ENCODE measurements at places on chromosomes 5 and 9.

DNA sequence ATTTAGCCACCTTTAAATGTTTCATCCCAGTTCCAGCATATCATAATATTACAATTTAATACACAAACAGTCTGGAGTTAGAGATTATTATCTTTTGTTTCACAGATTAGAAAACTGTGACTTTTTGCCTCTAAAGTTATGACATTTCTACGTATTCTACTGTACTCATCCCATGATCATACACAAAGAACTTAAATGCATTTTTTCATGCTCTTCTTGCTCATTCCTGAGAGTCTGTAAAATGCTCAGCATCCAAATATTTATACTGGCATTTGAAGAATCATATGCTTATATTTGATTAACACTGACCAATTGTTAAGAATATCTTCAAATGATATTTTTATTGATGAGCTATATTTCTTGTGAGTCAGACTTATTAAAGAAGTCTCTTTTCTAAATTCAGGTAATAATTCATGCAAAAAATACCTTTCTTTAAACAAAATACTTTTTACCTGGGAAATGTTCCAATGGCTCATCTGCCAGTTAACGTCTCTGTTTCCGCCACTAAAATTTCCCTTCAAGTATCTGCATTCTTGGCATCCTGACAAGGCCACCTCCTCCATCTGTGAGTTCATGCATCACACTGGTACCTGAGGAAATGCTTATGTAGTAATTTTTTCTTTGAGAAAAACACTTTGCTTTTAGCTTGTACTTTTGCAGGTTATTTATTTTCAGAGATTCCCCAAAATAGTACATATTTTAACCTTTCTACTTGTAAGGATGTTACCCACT, 139.6 kb upstream of the RASA1 start:
- DNase-seq = no peak

DNA sequence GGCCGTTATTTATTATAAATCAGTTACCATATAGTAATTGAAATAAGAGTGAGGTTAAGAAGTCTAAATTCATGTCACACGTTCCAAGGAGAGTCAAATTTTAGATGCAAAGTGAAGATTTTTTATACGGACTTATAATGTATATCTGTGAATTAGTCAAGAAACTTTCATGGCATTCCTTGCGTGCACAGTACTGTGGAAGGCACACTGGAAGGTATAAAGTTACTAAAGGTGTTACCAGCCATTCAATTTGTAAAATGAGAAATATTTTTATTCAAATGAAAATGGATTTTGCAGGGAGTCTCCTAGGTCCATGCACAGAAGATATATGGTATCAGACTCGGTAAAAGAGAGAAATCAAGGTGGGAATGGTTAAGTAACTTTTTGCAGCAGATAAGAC, 408.1 kb upstream of the CTNND2 start:
- DNase-seq = no peak

DNA sequence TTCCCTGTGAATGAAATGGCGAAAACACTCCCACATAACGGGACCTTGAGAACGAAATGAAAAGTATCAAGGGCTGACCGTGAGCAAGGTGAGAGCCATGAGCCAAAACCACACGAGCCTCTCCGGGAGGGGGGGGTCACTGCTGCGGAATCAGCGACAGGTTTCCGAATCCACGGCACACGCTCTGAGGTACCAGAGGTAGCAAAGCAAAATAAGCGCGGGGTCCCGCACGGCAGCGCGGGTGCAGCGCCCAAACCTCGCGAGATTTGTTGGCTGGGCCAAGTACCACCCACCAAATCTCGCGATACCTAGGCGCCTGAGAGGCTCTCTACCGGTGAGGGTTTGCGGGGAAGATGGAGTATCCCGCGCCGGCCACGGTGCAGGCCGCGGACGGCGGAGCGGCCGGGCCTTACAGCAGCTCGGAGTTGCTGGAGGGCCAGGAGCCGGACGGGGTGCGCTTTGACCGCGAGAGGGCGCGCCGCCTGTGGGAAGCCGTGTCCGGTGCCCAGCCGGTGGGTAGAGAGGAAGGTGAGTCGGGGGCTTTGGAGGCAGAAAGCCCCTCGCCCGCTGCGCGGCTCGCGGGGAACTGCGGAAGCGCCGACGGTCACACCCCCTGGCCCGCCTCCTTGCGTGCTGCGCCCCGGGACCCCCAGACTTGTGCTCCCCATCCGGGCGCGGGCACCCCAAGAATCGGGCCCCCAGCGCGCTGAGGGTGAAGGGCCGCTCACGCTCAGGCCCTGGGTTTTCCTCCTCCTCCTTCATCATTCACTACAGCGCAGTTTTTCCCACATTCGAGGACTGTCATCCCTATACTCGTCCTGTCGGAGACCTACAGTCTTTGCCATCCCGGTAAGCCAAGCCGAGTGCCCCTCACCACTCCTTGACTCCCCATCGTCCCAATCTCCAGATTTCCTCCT, at the start of gene ZNF346:
Gene ZNF346 (plus strand): TSS at position 311 of the 917 bp plus-strand sequence. CDS start 43 bp downstream, at position 354.
- peak; percentile 94 for DNase-seq

DNA sequence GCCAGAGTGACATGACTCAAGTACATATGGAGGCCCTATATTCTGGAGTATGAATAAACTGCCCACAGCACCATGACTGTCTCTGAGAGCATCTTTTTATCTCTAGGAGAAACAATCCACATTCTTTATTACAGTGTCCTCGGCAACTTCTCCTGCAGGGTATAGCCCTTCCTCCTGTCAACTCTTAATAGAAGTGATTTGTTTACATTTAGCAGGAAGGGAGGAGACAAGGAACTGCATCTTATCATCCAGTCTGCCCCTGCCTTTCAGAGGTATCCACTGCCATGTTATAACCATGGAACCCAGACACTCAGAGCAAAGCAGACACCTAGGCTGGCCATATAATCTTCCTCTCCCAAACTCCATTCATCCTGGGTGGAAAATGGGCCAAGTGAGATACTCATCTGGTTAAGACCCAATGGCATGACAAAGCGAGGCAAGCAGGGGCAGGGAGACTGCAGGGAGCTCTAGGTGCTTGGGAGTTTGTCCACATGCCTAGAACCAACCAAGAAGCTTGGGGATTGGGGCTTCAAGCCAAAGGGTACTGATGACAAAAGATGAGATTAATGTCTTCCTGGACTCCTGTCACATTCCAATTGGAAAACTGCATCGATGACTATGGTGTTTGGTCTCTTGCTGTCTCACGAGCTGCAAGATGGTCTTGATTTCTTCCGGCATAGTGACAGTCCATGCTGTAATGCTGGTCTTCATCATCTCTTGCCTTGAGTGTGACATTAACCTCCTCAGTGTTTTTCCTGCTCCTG, 620.5 kb upstream of the KLF4 start:
- no peak for DNase-seq

DNA sequence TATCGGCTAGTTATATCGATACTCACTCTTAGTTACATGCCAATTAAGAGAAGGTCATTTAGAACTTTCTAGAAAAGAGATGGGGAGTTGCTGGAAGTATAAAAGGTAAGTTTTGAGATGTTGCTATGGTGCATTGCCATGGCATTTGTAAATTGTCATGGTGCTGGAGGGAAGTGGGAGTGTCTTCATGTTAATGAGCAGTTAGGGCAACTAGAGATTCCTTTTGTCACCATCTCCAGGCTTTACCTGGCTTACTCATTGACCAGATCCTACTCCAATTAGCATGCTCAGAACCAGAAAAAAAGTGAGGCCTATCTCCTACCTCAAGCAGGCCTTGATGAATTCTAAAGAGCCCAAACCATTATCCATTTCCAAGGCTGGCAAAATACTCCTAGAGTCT, 82.8 kb downstream of the PRR16 start:
- no peak for DNase-seq

GRCh38 chr5:103498800-103499551, 63.6 kb downstream of the NUDT12 start:
- DNase-seq = no peak

DNA sequence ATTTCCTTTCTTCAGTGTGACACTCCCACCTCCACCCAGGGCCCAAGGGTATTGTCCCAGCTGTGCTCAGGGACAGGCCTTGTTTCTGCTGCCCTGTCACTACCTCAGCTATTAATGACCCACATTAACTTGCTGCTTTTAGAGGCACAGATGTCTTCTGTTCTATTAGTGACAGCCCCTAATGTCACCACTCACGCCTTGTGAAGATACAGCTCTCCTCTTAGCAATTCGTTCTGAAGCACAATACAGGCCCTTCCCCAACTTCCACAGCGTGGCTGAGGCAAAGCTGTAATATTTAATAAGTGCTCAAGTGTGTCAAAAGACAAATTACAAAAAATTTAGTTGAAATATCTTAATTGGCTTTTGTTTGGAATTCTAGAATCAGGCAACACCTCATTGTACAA, 44.7 kb upstream of the HMGCS1 start:
- DNase-seq = no peak

DNA sequence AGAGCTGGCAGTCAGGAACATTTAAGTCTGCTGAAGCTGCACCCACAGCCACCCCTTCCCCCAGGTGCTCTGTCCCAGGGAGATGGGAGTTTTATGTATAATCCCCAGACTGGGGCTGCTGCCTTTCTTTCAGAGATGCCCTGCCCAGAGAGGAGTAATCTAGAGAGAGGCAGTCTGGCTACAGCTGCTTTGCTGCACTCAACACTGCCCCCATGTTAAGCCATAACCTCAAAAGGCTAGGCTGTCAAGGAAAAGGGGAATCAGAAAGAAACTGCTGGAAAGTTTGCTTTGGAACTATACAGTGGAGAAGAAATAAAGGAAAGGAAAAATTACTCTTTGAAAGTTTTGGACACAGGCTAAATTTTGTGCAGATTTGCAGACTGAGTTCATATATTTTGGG, 127.2 kb downstream of the MACIR start:
- no peak for DNase-seq

GRCh38 chr5:85484982-85485574, 1100.4 kb upstream of the EDIL3 start:
- DNase-seq = no peak

DNA sequence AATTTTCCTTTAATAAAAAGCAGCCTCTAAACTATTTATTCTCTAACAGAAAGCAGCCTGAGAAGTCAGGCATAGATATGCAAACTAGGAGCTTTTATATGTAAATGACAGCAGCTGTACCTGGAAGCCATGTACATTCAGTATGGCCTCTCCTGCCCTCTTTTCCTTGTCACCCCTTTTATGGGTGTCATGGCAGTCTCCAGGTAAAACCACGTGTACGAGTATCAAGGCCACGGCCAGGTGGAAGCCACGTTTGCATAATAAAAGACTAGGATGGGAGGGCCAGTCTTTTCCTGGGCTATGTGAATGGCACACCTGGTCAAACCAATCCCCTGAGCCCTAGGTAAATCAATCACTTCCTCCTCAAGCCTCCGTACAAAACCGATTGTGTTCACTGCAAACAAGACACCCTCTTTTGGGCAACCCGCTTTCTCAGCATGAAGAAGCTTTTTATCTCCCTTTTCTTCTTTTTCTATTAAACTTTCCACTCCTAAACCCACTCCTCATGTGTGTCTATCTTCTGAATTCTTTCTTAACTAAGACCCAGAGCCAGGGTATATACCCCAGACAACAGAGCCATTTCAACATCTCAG, 419.5 kb upstream of the CTNND2 start:
- no peak for DNase-seq

DNA sequence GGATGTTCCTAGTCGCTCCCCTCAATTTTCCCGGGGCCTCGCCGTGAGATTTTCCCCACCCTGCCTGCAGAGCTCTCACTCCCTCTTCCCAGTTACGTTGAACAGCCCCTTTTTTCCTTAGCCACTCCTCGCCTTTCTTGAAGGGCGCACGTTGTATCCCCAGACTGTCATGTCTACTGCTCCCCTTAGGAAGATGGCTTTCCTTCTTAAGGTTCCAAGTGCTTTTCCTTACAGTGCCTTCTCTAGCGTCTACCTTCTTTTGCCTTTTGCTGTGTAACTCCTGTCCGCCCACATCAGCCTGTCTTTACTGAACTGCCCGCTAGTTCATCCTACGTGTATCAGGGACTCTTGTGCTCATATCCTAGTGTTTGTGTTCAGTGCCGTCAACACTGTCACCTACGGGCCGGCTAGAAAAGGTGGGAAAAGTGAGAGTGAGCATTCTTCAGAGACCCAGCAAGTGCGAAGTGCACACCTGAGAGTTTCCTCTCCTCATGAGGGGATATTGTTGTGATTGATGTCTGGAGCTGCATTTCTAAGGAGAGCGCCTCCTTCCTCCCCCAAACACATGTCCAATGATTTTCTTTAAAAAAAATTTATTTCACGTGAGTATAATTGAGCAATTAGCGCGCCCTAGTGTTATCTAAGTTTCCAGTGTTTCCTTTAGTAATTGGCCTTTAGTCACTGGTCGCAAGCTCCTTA, 764 bp downstream of the CAMLG start:
- DNase-seq = no peak

- DNase-seq = no peak
Observed at GRCh38 chr5:78699552-78700153, 51.1 kb upstream of the LHFPL2 start.

DNA sequence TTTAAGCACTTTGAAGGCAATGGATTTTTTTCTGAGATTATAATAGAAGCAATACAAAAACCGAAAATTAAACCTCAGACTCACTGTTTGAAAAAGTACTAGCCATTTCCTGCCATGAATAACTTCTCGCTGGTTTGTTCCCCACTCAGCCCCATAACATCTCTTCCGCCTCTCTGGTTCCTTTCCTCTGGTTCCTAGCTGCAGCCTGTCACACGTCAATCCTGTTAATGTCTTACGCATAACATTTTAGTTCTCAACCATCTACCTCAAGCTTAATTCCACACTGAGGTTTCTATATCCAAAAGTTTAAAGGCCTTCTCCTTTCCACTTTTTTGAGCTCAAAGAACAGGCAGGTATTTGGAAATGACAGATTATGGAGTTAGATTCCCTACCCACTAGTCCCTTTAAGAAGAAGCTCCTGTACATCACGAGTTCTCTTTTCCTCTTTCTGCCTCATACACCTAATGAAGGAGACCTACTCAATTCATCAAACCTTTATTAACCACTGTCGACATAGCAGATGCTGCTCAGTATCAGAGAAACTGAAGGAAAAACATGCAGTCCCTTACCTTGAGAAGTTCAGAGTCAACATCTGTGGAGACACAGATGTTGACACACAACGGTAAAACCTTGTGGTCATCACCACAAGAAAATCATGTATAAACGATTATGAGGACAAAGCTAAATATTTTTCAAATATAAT, 243.0 kb upstream of the PTGER4 start:
- DNase-seq = peak; percentile 70

GRCh38 chr5:143569722-143570567, 166.5 kb upstream of the NR3C1 start:
- DNase-seq = no peak

GRCh38 chr5:134138416-134139376, 24.2 kb downstream of the TCF7 start:
- DNase-seq = peak; percentile 10

GRCh38 chr5:120817044-120817985, 353.2 kb downstream of the PRR16 start:
- no peak for DNase-seq

- no peak for DNase-seq
Observed at GRCh38 chr5:55564721-55565120, 30.0 kb upstream of the PLPP1 start.

DNA sequence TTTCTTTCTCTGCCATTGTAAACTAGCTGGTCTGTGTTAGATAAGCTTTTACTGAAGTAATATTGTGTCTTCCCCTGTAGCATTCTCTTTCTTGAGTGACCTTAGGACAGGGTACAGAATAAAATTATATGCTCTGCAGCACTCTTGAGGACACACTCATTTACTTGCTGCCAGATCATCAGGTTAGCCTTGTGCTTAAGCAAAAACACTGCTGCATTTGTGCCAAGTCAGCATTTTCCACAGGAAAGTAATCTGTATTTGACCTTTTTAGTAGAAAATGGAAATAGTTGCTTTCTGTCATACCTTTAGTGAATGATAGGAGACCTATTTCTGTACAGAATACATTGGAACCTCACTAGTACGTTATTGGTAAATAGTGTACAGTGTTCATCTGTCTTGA, 54.2 kb downstream of the LMNB1 start:
- DNase-seq = no peak

All from CD4-positive, alpha-beta T cell treated with Interleukin-4 for 1 hour (primary cell).